ENCODE measurements at places on chromosomes 4 and X.

DNA sequence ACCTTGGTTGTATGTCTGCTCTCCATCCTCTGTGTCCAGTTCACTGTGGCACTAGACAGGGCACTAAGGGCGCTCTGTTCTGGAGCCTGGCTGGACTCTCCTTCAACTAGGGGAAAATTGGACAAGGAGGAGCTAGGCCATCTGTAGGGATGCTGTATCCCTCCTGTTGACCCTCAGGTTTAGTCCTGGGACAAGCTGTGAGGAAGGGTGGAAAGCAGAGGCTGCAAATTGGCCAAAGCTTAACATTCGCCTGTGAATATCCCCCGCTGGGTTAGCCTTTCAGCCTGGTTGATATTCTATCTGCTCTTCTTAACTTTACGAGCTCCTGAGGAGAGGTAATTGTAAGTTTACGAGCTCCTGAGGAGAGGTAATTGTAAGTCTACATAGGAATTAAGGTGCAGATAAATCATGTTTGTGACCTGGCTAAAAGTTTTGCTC, 64.4 kb upstream of the ENPEP start:
- no peak for DNase-seq

- DNase-seq = no peak
Measured at GRCh38 chr4:68576272-68577125, at the start of gene UGT2B17. Gene UGT2B17, minus strand, starts transcription at chr4:68576322. Its CDS starts 7,838 bp downstream, at chr4:68568484.

GRCh38 chrX:127030016-127030748, 210.7 kb downstream of the PRR32 start:
- no peak for DNase-seq

- DNase-seq = no peak
Measured at GRCh38 chrX:119648421-119648775, 42.2 kb upstream of the NKRF start.

DNA sequence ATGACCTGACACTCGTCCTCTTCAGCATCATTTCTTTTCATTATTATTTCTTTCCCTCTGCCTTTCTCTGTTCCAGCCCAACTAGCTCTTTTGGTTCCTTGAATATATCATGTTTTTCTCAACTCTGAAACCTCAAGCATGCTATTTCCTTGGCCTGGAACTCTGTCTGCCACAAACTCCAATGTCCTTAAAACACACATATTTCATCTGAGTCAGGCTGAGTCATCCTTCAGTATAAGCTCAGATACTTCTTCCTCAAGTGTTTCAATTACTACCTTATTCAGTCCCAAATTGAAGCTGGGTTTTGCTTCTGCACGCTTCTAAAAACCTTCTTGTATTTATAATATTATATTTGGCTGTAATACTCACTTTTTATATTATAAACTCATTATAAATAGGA, 424.2 kb downstream of the PDGFC start:
- DNase-seq = no peak

Data from activated T-cell treated with anti-CD3 and anti-CD28 coated beads, Interleukin-2, amount 50 U/mL, for 72 hours (primary cell).